Thoracic aorta (tissue), 2 donors: ENCODE measurements at places on chromosomes 6 and 20.

GRCh38 chr20:23634044-23634801 lies 3.5 kb downstream of the CST3 start:
- no peak for DNase-seq

GRCh38 chr6:78770765-78771164 lies 96.6 kb upstream of the IRAK1BP1 start:
- DNase-seq: no peak

- DNase-seq: no peak
Measured at GRCh38 chr6:21219241-21219640, 374.3 kb upstream of the SOX4 start.

DNA sequence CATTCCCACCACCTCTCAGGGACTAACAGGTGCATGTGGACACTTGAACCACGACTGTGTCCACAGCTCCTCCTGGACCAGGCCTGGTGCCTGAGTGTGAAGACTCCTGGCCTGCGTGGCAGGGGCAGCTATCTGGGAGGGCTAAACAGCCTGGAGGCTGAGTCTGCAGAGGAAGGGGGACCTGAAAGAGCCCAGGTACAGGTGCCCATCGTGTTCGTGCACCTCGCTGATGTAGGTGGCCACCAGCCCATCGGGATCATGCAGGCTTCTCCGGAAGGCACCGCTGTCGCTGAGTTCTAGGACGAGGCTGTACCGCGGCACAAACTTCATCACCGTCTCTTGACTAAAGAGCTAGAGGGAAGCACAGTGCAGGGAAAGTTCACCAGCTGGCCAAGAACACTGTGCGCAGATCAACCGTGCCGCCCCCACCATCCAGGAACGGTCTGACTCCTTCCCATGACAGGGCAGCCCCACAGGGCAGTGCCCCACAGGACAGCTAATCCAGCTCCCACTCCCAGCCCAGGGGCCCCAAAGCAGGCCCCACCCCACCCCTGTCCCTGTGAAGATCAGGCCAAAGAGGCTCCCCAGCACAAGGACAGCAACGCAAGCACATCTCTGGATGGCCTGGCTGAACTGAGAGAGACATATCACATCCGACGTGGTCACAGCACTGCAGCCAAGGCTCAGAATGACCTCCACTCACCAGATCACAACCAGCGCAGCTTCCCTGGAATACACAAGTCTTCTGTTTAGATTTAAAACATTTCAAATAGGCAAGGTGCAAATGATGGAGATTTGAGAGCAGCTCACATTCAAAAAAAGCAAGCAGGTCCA lies 14.8 kb downstream of the CST7 start:
- DNase-seq: no peak

GRCh38 chr6:97086781-97087180 lies 162.3 kb downstream of the KLHL32 start:
- DNase-seq: no peak

DNA sequence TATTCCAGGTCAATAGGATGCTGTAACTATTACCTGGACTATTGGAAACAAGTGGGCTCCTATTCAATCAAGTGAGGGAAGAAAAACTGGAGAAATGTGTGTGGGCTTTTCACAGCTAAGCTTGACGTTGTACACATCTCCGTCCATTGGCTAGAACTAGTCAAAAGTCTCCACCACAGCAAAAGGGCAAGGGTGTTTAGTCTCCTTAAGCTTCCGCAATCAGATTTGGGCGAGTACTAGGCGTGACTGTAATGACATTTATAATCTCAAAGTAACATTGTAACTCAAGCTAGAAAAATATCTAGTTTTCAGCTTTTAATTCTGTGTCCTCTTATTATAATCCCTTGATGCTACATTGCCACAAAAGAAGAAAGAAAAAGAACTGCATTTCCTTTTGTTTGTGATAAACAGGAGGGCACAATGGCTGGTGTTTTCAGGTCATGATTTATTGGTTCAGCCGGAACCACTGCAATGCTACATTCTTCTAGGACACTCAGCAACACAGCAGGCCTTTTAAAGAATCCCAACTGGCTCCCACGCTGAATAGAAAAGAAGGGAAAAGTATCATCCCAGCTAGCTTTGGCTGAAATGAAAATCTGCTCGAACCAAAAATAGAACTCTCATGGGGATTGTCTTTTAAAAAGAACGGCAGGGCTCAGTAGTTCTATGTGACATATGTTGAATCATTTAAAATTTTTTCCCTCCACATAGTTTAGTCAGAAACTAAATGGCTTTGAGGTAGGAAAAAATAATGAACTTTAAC lies 387.7 kb downstream of the BTBD3 start:
- no peak for DNase-seq

GRCh38 chr6:106981926-106982325 lies 7.4 kb upstream of the CD24 start:
- no peak for DNase-seq

- DNase-seq: no peak
Measured at GRCh38 chr20:23099791-23100719, 13.9 kb upstream of the CD93 start.

DNA sequence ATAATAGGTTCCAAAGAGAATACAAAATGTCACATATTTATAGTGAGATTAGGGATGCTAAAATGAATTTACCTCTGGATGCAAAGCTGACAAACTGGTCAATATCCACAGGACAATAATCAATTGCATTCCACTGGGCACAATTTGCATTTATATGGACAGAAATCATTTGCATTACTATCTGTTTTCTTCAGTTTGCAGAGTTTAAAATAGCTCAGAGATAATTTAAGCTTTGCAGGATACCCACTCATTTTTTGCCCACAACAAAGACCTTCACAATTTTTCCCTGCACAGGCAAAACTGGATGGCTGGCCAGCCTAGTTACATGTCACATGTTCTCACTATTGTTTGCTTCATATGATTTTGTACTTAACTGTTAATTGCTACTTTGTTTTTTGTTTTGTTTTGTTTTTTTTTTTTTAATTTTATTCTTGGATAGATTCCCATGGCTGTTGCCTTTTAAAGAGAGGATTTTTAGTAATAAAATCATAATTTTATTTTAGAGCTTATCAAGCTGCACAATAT lies 483.5 kb downstream of the UTRN start:
- DNase-seq: no peak

- DNase-seq: no peak
Measured at GRCh38 chr6:88655586-88655985, 307.8 kb downstream of the RNGTT start.

- DNase-seq: no peak
Measured at GRCh38 chr6:119672725-119673124, 323.2 kb upstream of the MAN1A1 start.

DNA sequence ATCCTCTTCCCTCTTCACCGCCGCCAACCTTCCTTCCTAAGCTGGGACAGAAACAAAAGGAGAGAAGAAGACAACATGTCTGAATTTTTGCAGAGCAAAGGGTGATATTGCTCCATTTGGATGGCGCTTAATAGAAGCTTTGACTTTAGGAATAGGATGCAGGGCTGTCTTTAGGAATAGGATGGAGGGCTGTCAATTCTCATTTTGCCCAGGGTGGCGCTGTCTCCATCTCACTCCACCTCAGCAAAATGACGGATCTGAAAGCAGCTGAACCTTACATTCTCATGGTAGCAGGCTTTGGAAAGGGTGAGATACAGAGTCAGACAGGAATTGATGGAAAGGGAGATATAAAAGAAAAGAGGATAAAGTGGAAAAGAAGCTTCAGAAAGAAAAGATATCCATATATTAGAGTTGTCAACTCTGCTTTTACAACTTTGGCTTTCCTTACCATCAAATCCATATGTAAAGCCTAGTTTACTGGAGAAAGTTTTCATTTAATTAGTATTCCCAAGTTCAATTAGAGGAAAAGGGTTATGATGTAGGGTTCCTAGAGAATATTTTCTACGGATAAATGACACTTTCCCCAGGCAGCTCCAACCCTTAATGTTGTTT lies 2.4 kb downstream of the MTCL3 start:
- no peak for DNase-seq

GRCh38 chr20:16308754-16309153 lies 264.5 kb downstream of the KIF16B start:
- no peak for DNase-seq

DNA sequence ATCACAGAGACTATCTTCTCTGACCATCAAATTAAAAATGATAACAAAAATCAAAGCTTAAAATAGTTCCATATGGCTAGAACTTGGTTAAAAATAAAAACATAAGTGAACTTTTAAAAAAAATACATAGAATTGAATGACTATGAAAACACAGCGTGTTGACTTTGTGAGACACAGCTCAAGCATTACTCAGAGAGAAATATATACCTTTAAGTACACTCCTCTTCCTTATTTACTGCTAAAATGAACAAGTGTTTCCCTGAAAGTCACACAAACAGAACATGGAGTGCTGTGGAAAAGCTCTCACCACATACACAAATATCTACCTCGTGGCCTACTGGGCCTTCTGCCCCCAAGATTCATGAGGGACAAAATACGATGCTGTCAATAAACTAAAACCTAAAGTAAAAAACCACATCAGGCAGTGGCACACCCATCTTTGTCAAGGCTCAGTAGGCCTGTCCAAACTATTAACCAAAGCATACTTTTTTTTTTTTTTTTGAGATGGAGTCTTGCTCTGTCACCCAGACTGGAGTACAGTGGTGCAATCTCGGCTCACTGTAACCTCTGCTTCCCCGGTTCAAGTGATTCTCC lies 7.5 kb downstream of the FAXC start:
- DNase-seq: no peak

- DNase-seq: no peak
Measured at GRCh38 chr6:41641352-41641925, 3.2 kb downstream of the MDFI start.

GRCh38 chr6:27839626-27840475 lies 72.3 kb downstream of the OR2B2 start:
- no peak for DNase-seq

GRCh38 chr6:167303675-167304625 lies 12.8 kb downstream of the UNC93A start:
- DNase-seq: no peak

- no peak for DNase-seq
Measured at GRCh38 chr20:51400051-51400926, 142.2 kb downstream of the NFATC2 start.

DNA sequence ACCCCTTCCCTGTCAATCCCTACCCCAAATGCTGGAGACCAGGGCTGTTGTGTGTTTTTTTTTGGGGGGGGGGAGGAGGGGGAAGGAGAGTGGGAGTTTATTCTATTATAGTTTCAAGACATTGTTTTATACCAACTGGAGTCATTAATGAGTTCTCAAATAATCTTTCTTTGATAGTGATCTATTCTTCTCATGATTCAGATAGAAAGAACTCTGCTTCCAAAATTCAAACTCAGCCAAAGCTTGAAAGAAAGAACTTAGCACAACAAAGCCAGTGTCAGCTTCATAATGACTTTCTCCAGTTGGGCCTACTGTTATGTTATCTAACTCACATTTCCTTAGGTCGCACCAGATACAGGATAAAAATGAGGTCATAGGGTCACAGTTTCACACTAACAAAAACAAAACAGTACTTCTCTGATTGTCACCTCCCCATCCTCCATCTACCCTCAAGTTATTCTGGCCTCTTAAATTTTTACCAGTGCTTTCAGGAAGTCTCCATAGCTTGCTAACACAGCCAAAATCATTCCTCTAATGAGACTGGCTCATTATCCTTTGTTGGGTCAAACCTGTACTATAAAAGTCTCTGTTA lies 19.0 kb upstream of the MAP3K7 start:
- no peak for DNase-seq

- DNase-seq: no peak
Measured at GRCh38 chr6:133887880-133888230, 1.1 kb upstream of the TCF21 start.

DNA sequence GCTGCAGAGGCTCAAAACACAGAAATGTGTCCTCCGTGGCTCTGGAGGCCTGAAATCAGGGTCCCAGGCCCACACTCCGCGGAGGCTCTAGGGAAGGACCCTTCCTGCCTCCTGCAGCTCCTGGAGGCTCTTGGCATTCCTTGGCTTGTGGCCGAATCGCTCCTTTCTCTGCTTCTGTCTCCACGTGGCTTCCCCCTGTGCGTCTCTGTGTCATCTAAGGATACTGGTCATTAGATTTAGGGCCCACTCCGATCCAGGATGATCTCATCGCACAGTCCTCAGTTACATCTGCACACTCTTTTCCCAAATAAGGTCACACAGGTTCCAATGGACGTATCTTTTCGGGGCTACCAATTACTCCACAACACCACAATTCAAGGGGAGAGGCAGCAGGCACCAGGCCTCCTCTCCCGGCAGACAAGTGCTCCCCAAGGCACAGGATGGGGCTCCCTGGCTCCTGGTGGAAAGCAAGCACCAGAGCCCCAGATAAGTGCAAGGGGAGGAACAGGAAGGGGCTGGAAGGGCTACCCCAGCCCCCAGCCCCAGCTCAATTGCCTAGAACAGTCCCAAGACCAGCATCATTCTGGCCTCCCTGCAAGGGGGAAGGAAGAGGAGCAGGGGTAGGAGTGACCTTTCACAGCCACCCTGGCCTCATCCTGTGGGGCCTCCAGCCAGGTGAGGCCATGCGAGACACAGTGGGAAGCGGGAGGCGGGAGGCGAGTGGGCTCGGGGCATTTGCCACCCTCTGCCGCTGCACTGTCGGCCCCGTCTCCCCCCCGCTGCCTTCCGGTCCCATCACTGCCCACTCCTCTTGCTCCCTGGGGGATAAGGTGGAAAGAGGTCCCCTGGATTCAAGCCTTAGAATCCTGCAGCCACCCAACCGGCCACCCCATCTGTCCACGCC lies 16.3 kb downstream of the NTSR1 start:
- DNase-seq: no peak

DNA sequence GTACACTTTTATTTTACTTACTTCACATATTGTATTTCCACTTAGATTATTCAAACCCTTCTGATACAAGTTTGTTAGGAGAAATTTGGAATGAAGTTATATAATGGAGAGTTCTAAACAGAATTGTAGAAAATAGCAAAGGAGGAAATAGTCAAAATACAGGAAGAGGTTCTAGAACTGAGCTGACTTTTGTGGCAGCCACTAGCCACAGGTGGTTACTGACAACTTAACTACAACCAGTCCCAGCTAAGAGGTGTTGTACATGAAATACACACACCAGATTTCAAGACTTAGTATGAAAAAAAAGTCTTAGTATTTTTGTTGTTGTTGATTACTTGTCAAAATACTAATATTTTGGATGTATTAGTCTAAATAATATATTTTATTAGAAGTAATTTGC lies 727.4 kb upstream of the CITED2 start:
- no peak for DNase-seq

DNA sequence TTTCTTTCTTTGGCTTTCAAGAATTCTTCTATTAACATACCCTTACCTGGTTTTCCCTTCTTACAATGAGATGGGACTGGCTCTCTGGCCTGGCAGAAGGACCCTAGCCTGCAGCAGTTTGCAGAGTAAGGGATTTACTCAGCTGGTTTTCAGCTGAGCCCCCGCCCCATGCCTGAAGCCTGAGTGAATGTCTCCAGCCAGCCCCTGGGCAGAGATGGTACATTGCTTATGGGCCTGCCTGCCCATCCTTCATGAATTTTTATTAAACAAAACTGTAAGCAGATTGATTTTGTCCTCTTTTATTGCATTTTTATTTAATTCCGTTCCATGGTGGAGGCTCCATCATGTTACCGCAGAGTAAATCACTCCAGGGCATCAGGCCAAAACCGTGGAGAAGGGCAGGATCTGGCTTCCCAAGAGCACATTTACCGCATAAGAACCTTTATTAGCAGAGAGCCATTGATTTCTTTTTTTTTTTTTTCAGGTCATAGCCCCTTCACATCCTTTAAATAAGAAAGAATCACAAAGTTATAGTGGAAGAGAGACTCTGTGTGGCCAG lies 316.2 kb downstream of the DHX35 start:
- no peak for DNase-seq
